Amygdala (tissue), 56 donors: ENCODE measurements at places on chromosomes 7 and 10.

DNA sequence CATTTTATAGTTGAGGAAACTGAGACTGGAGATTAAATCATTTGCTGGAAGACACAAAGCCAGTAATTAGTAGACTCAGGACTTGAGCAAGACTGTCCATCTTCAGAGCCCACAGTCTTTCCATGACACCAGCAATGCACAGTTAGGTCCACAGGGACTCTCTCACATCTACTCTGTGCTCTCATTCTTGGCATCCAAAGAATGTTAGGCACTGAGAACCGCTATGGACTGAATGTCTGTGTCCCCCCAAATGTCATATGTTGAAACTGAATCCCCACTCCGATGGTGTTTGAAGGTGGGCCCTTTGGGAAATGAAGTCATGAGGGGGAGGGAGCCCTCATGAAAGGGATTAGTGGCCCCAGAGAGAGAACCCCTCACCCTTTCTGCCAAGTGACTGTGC, 100.6 kb downstream of the LANCL2 start:
- DNase-seq = no peak

- no peak for DNase-seq
These were observed 223.0 kb downstream of the SORCS1 start for GRCh38 chr10:106941297-106942034.

DNA sequence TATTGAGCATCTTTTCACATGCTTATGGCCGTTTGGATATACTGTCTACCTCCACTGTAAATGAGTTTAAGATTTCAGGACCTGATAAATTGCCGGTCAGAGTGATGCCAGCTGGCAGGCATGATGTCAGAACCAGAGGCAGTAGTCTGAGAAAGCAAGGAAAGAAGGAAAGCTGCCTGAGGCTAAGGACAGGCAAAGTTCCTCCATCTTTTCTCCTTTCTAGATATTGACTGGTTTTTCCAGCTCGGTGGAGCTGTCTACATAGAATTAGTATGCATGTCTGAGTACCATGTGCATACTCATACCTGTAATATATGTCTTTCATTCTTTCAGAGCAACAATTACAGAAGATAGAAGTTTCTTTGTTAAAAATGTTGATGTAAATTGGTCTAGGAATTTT, 52.3 kb downstream of the CDCA7L start:
- no peak for DNase-seq

- DNase-seq = peak; percentile 68
These were observed 361 bp upstream of the PLXDC2 start for GRCh38 chr10:19815731-19816410.

GRCh38 chr7:123770378-123770777, 21.6 kb upstream of the WASL start:
- no peak for DNase-seq
